Neural crest cell (in vitro differentiated cells): ENCODE measurements at places on chromosomes 16 and 17. TPM values are rescaled to one million over a fixed set of nuclear protein-coding genes. Genes with fewer than 3 reads are reported as not detected.

- no peak for DNase-seq
Measured at GRCh38 chr16:82108100-82108499, 61.9 kb downstream of the MPHOSPH6 start.

- no peak for DNase-seq
Measured at GRCh38 chr16:3822366-3823045, 58.0 kb downstream of the CREBBP start.

GRCh38 chr16:68090130-68090529 lies 5.0 kb downstream of the NFATC3 start:
- no peak for DNase-seq

Gene AANAT
- 0.39 TPM in 1 of 2 replicates, not detected in the other for total RNA-seq

GRCh38 chr16:54236773-54237172 lies 49.8 kb downstream of the IRX3 start:
- no peak for DNase-seq

Gene KREMEN2
- total RNA-seq = 1.0 TPM in 2 replicates

DNA sequence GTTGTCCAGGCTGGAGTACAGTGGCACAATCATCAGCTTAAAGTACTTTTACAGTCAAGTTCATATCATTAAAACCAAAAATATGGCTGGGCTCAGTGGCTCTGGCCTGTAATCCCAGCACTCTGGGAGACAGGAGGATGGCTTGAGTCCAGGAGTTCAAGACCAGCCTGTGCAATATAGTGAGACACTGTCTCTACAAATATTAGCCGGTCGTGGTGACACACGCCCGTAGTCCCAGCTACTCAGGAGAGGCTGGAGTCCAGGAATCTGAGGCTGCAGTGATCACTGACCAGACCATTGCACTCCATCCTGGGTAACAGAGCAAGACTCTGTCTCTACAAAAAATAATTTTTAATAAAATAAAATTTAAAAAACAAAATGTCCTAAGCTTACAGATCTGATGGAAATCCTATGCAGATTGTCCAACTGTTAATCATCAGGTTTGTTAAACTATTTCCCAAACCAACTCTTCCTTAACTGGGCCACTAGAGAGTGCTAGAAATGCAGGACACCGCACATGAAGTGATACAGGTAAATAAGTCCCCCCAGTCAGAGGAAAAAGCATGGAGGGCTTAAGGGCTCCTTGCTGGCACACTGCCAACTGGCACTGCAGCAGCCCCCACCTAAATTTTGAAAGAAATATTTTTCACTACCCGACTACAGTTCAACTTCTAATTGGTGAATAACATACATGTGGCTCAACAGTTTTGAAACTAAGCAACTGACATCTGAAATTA lies 2.8 kb downstream of the USP22 start:
- no peak for DNase-seq

GRCh38 chr16:62370445-62370844 lies 334.2 kb upstream of the CDH8 start:
- DNase-seq = no peak
